ENCODE measurements at places on chromosomes 7 and 10. TPM values are rescaled to one million over a fixed set of nuclear protein-coding genes. Genes with fewer than 3 reads are reported as not detected.

POU6F2 gene
- total RNA-seq: not detected

OR2A1 gene
- not detected for total RNA-seq

PDE6C gene
- total RNA-seq: not detected

DNA sequence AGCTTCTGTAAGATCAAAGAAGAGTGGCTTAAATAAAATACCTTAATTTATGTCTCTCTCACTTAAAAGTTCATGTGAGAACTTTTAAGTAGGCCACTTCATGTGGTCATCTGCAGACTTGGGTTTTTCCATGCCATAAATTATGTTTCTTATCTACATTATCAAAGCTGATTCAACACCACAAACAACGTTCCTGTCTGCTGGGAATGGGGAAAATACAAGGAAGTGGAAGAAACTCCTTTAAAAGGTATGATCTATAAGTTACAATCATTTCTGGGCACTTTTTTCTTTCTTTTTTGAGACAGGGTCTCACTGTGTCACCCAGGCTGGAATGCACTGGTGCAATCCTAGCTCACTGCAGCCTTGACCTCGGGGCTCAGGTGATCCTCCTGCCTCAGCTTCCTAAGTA is 16.9 kb upstream of the OTUD1 start:
- DNase-seq: no peak

DNA sequence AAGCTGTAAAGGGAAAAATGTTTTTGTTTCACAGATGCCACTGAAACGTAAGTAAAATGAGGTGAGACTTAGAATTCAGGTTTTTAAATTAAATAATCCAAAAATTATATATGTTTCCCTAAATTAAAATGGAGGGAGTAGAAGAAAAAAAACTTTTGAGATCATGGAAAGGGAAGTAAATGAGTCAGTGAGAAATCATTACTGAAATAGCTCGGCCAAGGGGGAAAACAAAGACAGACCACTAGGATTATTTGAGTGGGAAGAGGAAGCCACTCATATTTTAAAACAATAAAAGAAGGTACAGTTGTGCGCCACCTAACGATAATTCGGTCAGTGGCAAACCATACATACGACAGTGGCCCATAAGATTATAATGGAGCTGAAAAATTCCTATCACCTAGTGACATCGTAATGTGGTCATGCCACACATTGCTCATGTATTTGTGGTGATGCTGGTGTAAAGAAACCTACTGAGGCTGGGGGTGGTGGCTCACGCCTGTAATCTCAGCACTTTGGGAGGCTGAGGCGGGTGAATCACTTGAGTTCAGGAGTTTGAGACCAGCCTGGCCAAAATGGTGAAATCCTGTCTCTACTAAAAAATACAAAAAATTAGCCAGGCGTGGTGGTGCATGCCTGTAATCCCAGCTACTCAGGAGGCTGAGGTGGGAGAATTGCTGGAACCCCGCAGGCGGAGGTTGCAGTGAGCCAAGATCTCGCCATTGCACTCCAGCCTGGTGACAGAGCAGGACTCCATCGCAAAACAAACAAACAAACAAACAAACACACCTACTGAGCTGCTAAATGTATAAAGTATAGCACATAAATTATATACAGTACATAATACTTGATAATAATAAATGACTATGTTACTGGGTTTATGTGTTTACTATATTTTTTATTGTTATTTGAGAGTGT is 64.7 kb downstream of the MKX start:
- DNase-seq: no peak

- no peak for DNase-seq
These were observed 4.0 kb downstream of the BMI1 start for GRCh38 chr10:22324893-22325271.

DNA sequence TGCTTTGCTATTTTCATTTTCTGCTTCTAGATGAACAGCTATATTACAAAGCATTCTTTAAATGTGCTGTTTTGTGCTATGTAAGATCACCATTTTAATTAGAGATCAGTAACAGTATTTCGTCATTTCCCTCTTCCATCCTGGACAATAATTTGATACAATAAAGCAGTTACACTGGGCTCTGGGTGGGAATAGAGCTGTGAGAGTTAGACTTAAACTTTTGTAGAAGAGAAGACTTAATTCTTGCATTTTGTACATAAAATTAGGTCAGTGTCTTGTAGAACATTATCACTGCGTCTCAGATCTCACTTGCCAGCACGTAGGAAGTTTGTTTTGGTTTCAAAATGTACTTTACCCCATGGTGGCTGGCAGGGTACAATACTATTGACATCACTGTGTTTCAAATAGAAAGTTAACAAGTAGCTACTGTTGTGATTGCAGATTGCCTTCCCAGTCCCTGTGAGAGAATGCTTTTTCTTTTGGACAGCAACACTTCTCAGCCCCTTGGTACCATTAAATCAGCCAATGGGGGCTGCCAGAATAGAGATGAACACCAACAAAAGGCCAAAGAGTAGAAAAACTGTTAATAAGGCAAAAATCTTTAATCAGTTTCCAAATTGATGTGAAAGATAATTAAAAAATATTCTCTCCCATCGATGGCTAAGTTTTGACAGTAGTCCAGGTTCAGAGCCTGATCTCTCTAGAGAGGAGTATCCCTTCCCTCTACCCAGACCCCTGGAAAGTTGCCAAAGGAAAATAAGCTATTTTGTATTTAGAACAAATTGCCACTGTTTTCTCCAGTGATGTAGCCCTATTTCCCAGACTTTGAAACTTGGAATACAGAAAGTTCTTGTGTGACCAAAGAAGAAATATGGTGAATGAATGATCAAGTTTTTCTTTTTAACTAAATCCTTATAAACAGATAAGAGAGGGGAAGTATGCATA is 35.1 kb downstream of the SMNDC1 start:
- no peak for DNase-seq

DNA sequence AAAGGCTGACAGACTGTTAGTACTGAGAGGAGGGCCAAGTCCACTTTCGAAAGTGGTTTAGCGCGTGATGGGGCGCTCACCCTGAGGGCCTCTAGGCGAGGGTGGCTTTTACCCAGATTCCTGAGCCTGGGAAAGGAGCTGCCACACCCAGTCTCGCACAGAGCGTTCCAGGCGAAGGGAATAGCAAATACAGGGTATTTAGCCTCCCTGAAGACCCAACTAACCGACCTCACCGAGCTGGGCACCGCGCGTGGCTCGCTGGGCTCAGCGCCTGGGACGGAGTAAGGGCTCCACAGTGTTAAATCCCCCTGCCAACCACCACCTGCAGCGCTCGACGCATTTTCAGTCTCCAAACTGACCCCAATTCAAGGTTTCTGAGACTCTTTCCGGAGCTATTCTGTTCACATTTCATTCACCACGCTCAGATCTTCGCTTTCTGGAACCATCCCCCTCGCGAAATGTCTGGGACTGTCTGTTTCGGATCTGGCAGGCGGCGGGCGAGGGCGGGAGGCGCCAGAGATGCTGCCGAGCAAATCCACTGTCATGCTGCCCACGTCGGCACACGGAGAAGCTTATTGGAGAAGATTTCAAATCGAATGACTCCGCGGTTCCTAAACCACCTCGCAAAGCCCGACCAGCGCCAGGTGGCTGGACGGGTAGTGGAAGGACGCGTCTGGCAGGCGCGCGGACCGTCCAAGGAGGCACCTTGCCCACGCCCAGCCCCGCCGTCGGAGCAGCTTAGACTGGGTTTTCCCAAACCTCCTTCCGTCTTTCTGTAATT is 1.4 kb upstream of the OSBPL3 start:
- DNase-seq: peak; percentile 13

DNA sequence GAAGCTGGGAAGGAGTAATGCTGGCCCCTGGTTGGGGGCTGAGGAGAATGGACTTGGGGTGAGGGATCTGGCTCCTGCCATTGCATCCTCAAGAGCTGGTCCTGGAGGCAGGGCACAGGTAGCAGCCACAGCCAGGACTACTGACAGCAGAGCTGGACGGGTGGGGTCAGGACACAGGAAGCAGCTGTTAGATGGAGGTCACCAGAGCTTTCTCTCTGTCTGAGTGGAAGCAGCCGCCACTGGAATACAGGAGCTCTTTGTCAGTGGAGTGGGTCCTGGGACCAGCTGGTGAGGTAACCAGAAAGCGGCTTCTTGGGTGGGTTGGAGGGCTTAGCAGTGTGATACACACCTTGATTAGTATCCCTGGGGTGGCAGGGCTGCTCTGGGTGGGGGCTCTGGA is 58.1 kb upstream of the AQP1 start:
- DNase-seq: no peak

DNA sequence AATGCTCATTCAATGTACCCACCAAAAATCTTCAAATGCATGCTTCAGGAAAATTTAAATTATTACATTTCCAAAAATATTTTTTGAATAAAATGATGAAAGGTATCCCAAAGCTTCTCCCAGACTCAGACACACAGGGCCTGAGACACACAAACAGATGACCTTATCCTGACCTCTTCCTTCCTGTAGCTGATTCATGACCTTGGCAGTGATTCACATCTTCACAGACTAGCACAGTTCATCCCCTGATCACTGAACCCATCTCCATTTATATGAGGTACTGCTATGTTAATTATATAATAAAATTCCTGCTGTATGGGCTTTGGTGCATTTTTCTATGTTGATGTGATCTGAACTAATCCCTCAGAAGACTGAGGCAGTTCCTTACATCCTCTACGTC is 265.0 kb upstream of the GLI3 start:
- DNase-seq: no peak

DNA sequence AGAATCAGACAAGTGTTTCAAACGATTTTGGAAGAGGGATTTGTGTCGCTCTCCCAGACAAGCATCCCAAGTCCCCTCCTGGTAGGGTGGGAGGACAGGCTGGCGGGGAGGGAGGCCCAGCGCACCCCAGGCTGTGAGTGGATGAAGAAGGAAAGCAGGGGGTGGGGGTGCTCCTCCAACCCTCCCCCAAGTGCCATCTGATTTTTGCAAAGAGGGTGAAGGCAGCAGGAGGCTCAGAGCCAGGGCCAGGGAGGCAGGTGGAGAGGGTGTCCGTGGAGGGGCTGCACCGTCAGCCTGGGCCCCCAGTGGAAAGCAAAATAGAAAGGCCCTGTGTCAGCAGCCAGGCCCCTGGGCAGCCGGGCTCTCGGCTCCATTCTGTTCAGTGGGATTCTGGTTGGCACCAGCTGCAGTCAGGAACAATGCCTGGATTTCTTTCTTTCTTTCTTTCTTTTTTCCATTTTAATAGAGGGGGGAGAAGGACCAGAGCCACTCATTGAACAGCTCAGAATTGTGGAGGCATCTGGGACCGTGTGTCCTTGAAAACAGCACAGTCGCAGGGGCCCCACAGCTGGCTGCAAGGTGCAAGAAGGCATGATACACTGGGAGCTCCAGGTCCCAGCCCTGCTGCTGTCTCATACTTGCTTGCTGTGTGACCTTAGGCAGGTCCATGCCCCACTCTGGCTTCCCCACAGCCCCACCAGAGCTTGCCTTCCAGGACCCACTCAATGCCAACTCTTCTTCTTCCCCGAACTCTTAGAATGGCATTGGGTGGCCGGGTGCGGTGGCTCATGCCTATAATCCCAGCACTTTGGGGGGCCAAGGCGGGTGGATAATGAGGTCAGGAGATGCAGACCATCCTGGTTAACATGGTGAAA is 7.1 kb upstream of the ZMIZ1 start:
- DNase-seq: no peak

GRCh38 chr7:116595063-116595462 is 70.2 kb downstream of the CAV1 start:
- no peak for DNase-seq

DNA sequence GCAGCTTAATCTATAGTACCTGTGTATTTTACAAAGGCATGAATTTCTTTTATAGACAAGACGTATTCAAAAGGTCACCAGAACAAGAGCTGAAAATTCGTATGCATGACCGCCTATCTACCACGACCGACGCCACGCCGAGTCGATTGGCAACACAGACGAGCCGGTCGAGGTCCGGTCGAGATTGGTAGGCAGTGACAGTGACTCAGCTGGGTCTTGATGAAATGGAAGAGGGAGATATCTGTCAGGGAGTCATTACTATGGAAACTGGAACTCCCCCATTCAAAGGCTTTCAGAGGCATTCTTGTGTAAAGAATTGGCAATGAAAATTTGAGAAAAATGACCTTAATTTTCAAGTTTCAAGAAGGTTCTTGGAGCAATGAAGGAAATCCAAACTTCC is 2.1 kb downstream of the ATP5MK start:
- DNase-seq: no peak

GRCh38 chr10:18523025-18523424 is 128.4 kb downstream of the NSUN6 start:
- no peak for DNase-seq

DNA sequence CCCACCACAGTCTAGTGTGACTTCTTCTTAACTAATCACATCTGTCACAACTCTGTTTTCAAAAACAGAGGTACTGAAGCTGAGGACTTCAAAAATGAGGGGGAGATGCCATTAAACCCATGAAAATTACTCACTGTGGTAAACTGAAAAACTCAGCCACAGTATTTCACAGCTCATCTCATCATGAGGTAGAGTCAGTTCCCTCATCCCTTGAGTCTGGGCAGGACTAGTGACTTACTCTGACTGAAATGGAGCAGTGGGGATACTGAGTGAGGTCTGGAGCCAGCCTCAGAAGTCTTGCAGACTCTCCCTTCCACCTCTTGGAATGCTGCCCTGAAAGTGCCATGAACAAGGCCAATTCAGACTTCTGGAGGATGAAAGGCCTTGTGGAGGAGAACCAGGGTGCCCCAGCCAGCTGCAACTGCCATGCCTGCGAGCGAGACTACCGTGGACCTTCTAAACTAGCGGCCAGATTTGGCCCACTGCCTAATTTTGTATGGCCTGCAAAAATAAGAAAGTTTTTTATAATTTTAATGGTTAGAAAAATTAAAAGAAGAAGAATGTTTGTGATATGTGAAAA is 24.7 kb upstream of the ANKRD1 start:
- no peak for DNase-seq
